Substantia nigra (tissue), 51 donors: ENCODE measurements at places on chromosomes 3 and 15.

DNA sequence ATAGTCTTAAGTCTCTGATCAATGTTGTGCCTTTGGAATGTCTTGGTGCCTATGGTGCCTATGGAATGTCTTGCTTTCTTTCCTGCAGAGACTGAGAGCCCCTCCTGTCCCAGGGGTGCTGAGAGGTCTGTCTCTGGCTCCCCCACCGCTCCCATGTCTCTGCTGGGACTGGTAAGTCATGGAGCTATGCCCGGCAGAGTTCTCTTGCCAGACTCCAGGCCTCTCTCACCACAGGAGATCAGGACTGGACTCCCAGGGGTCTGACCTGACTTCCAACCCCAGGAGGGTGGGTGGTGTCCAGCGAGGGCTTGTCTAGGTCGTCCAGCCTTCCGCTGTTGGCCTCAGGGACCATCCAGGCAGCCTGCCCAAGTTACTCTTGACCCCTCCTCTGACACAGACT, 14.0 kb upstream of the CYP11A1 start:
- DNase-seq = no peak

GRCh38 chr3:20307383-20307782, 121.4 kb upstream of the SGO1 start:
- DNase-seq = no peak

DNA sequence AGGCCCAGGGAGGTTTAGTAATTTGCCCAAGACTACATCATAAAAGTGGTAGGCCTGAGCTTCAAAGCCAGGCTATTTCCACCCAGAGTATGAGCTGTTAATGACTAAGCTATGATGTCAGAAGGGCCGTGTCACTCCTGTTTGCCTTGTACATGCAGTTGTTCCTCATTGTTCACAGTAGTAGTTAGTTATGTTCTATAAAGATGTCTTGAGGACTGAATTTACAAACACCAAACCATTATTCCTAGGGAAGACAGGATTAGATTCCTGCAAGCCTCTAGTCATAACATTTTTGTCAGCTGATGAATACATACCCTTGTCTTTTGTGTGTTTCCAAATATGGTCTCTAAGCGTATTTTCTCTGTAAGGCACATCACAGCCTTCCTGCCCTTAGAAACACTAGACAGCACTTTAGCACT, 20.9 kb upstream of the LARS2 start:
- DNase-seq = no peak

GRCh38 chr15:92638291-92638708, 17.3 kb downstream of the FAM174B start:
- DNase-seq = no peak

GRCh38 chr3:193779933-193780332, 186.9 kb downstream of the OPA1 start:
- no peak for DNase-seq

DNA sequence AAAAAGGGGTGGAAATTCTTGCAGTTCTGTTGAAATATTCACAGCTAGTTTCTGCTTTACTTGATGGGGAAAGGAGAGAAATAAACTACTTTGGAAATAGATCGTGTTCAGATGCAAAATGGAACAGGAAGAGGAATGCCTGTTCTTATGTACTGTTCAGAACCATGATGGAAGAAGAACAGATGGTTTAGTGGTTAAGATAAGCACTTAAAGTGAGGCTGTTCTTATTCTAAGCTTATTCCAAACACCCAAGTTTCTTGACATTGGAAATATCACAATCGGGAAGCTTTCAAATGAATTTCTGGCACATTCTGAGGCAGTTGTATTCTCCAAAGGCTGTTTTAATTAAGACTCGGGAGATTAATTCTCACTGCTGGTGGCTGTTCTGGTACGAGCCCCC, 228.5 kb downstream of the LSAMP start:
- no peak for DNase-seq

DNA sequence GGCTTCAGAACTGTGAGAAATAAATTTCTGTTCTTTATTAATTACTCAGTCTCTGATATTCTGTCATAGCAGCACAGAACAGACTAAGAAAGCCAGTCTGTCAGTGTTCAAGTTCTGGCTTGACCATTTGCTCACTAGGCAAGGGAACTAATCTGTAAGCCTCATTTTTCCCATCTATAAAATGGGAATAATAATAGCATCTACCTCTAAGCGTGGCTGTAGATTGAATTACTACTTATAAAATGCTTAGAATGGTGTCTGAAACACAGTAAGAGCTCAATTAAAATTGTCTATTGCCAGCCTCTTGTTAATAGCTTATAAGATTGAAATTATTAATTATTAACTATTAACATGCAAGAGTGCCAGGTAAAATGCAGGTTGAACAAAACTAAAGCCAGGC, 209.7 kb upstream of the LRRFIP2 start:
- no peak for DNase-seq

DNA sequence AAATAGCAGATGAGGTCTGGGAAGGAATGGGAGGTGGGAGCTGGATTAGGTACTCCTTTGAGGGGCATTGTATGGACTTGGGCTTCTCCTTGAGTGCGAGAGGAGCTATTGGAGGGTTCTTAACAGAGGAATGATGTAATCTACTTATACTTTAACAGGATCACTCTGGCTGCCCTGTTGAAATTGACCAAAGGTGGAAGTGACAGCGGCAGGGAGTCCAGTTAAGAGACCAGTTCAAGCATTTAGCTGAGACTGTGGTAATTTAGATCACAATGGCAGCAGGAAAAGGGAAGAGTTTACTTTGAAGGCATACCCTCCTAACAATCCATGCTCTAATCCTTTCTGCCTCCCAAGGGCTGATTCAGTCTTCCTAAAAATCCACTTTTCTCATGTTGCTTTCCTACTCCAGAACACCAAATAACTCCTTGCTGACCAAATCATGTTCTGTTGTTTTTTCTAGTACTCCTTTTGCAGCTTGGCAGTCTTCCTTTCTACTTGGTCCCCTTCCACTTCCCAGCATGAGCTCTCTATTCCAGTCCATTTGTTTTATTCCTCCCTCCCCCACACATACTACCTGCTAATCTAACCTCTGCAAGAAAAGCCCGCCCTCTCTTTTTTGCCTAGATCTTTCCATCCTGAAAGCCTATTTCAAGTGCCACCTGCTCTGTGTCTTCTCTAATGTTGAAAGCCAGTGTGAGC, 139.4 kb downstream of the NECTIN3 start:
- no peak for DNase-seq

DNA sequence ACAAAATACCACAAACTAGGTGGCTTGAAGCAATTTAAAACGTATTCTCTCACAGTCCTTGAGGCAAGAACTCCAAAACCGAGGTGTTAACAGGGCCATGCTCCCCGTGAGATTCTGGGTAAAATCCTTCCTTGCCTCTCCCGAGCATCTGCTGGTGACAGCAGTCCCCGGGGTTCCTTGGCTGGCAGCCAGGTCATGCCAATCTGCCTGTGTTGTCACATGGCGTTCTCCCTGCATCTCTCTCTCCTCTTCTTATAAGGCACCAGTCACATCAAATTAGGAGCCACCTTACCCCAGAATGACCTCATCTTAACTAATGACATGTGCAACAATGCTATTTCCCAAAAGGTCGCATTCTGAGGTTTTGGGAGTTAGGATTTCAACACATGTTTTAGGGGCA, 26.3 kb upstream of the LRRN1 start:
- DNase-seq = no peak

DNA sequence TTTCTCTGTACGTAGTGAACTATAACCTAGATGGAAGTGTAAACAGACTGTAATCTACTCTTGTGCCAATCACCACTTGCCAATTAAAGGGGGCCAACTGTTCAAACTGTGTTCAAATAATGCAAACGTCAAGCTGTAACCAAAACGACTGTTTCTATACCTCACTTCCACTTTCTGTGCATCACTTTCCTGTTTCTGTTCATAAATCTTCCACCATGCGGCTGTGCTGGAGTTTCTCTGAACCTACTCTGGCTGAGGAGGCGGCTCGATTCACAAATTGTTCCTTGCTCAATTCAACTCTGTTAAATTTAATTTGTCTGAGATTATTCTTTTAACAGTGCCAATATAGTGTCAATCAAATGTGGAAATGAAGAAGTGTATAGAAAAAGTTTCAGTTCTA, 206.7 kb upstream of the TBC1D5 start:
- no peak for DNase-seq

GRCh38 chr3:44476181-44476611, 1.3 kb downstream of the ZNF445 start:
- no peak for DNase-seq

DNA sequence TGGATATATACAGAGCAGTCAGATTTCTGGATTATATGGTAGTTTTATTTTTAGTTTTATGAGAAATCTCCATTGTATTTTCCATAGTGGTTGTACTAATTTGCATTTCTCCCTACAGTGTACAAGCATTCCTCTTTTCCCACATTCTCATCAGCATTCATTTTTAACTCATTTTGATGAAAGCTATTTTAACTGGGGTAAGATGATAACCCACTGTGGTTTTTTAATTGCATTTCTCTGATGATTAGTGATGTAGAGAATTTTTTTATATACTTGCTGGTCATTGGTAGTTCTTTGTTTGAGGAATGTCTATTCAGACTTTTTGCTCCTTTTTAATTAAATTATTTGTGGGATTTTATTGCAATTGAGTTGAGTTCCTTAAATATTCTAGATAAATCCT, 903.6 kb downstream of the DIPK2A start:
- DNase-seq = no peak

DNA sequence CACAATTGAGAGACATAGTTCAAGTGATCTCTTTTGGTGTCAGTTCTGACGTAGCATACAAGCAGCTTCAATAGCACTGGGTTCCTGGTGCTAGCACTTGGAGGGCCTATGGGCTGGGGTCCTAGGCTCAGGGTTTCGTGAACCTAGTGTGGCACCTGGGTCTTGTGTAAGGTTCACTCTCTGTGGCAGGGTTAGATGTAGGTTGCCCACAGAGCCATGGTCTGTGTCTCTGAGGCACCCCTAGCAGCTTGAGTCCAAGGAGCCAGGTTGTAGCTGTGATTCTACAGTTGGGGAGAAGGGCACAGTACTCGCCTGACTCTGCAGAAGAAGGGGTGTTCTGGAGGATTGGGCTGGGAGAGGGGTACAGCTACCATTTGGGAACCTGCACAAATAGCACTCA, 282.6 kb upstream of the LRRC3B start:
- DNase-seq = no peak
